CD14-positive monocyte (primary cell): ENCODE measurements at places on chromosomes 12 and 14. TPM values are rescaled to one million over a fixed set of nuclear protein-coding genes. Genes with fewer than 3 reads are reported as not detected.

Gene TGM1
- 6.3 and 7.8 TPM in 2 replicates for polyA plus RNA-seq

Gene MYL6B
- 2.7 and 8.6 TPM in 2 replicates for polyA plus RNA-seq

Gene IQSEC3
- not detected for polyA plus RNA-seq

DNA sequence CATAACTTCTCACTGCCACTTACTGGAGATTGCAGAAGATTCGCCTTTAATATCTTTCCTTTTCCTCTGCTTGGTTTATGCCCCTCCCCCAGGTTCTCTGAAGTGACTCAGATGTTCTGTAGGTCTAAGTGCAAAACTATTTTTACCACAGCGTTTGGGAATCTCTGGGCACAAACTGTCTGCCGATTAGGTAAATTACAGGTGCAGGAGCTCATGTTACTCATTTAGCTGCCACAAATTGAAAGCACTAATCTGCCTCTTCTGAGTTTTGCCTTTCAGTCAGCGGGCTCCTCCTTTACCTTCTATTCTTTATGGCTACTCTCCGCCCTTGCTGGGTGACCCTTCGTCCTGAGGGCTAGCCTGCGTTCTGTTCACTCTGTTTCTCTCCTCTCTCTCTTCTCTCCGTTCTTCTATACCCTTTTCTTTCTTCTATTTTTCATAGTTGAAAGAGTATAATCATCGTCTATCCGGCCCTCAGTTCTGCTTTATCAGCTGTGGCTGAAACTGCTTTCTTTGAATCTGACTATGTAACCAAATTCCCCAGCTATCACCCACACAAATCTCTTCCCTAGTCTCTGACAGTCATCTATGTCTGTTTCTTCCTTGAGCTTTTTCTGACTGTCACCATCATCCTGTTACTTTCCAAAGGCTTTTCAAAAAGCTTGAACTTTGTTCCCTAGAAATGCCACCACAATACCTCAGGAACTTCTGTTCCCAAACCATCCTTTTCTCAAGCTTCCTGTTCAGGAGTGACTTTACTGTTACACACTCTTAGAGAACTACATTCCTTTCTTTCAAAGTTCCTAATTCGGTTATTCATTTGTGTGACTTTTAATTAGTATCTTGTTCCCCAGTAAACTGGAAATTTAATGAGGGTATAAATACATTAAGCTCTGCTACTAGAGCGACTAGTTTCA, 4.3 kb upstream of the MYF6 start:
- DNase-seq, result no peak

DNA sequence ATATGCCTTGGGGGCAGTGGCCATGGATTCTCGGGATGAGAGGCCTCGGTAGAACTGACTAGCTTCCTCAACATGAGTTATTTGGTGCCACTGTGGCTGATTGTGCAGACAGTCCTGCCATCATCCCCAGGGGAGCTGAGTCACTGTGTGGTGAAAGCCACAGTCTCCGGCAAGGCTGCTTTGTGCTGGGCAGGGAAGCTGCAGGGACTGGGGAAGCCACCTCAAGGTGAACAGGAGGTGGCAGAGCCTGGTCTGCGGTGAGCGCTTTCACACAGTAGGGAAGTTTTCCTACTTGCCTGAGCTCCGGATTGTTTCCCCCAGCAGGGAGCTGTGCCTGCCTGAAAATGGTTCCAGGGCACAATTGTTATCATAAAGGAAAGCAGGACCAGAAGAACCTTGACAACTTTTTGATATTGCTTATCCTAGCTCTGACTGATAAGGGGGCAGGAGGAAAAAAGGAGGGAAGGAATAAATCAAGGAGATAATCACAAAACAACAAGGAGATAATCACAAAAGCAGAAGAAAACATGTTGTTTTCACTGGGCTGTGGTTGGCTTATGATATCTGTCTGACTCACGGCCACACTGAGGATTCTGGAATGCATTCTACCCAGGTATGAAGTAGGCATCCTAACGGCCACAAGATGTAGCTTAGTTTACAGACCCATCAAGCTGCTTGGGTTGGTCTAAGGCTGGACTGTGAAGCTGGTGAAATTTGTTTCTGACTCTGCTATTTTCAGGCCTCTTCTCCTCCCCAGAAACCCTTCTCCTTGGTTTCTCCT, 32.2 kb upstream of the GNG2 start:
- DNase-seq, result peak; percentile 76
